ENCODE measurements at places on chromosomes 12 and 14.

GRCh38 chr12:131133015-131133905 is 179.6 kb downstream of the ADGRD1 start:
- DNase-seq: no peak

GRCh38 chr14:71235875-71236274 is 328.6 kb downstream of the PCNX1 start:
- no peak for DNase-seq

GRCh38 chr12:65329721-65330120 is 51.2 kb downstream of the MSRB3 start:
- DNase-seq: no peak

GRCh38 chr14:96587823-96588385 is 85.7 kb downstream of the PAPOLA start:
- no peak for DNase-seq

GRCh38 chr14:80784820-80785219 is 156.7 kb downstream of the CEP128 start:
- no peak for DNase-seq
